ENCODE measurements at places on chromosomes 1 and 21. TPM values are rescaled to one million over a fixed set of nuclear protein-coding genes. Genes with fewer than 3 reads are reported as not detected.

GRCh38 chr1:228885845-228886244 lies 150.6 kb downstream of the RHOU start:
- peaks cover 10% of the 10 kb centered on the region for H3K27me3 ChIP-seq
- peaks cover 11% of the 10 kb centered on the region for H3K4me1 ChIP-seq
- DNase-seq = no peak

DNA sequence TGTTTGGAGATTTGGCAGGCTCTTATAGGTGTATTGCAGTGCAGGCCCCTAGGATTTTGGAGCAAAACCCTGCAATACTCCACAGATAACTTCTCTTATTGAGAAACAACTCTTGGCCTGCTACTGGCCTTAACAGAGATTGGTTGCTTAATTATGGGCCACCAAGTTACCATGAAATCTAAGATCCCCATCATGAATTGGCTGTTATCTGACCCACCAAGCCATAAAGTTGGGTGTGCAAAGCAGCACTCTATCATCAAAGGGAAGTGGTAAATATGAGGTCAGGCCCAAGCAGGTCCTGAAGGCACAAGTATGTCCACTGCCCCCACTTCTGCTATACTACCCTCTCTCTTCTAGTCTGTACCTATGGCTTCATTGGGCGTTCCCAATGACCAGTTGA lies 130.0 kb upstream of the TNFSF4 start:
- H3K27ac ChIP-seq = no peak overlapping the region
- H3K4me1 ChIP-seq = peaks cover 10% of the 10 kb centered on the region
- no peaks in the 10 kb centered on the region for H3K36me3 ChIP-seq
- DNase-seq = no peak
- no peak overlapping the region for H3K4me3 ChIP-seq

GRCh38 chr1:65985393-65986066 lies 192.8 kb downstream of the PDE4B start:
- DNase-seq = no peak
- no peaks in the 10 kb centered on the region for H3K36me3 ChIP-seq
- H3K27ac ChIP-seq = no peak overlapping the region
- H3K4me3 ChIP-seq = no peak overlapping the region
- peaks cover 7% of the 10 kb centered on the region for H3K27me3 ChIP-seq

- H3K27ac ChIP-seq = no peak overlapping the region
- no peak for DNase-seq
- peaks cover 12% of the 10 kb centered on the region for H3K27me3 ChIP-seq
- no peak overlapping the region for H3K4me3 ChIP-seq
- no peaks in the 10 kb centered on the region for H3K36me3 ChIP-seq
Measured at GRCh38 chr1:226453015-226453704, 45.3 kb upstream of the PARP1 start.

GRCh38 chr1:200774311-200774710 lies 35.6 kb downstream of the CAMSAP2 start:
- H3K36me3 ChIP-seq = no peaks in the 10 kb centered on the region
- DNase-seq = no peak
- H3K27ac ChIP-seq = no peak overlapping the region
- no peak overlapping the region for H3K4me3 ChIP-seq
- peaks cover 2% of the 10 kb centered on the region for H3K27me3 ChIP-seq
- peaks cover 10% of the 10 kb centered on the region for H3K4me1 ChIP-seq

DNA sequence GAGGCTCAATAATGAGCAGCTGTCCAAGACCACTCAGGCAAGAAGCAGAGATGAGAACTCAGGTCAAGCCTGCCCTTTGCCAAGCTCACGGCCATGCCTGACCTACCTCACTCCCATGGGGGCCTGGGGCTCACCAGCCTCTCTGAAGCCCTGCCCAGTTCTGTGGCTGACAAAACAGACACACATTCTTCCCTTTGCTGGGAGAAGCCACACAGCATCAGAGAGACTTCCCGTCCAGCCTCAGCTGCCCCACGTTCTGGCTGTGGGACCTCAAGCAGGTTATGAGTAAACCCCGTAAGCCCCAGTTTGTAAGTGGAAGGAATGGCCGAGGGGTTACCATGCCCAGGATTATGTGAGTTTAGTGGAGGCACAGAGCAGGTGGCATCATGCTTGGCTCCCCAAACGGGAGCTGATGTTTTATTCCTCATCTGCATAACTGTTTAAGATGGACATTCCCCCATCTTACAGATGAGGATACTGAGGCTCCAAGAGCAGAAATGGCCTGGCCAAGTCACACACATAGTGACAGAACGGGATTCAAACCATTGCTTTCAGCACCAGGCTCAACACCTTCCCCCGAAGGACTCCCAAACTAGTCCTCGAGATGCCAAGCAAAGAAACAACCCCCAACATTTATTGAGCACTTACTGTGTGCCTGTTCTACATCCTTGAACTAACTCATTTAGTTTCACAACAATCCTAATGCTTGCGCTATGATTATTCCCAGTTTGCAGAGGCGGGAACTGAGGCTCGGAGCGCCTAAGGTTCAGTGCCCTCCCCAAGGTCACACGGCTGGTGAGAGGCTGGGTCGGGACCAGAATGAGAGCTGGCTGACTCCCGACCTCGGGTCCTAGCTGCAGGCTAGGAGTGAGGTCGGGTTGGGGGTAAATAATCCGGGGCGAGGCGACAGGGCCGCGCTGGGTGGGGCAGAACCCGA lies 49.1 kb upstream of the LAPTM5 start:
- H3K27ac ChIP-seq = no peak overlapping the region
- peaks cover 4% of the 10 kb centered on the region for H3K4me1 ChIP-seq
- no peaks in the 10 kb centered on the region for H3K36me3 ChIP-seq
- no peak overlapping the region for H3K4me3 ChIP-seq
- peaks cover 70% of the 10 kb centered on the region for H3K27me3 ChIP-seq
- no peak for DNase-seq

The ACKR1 gene
- total RNA-seq = not detected

The C1orf159 gene
- 18.6 TPM for total RNA-seq

The NLRP3 gene
- total RNA-seq = 0.40 TPM

The C1QTNF12 gene
- 4.2 TPM for total RNA-seq

All from activated CD4-positive, alpha-beta memory T cell treated with anti-CD3 and anti-CD28 coated beads, Interleukin-2, amount 10 ng/mL, durations not matched to agents 7 days and 5 days (primary cell).